ENCODE measurements at places on chromosomes 4 and X. TPM values are rescaled to one million over a fixed set of nuclear protein-coding genes. Genes with fewer than 3 reads are reported as not detected.

FAM53A gene
- total RNA-seq: 0.39 TPM

LGI2 gene
- total RNA-seq: not detected

FRMD7 gene
- total RNA-seq: not detected

SLC6A8 gene
- total RNA-seq: 2.7 TPM

FHDC1 gene
- 0.03 TPM for total RNA-seq

GRCh38 chrX:68186552-68187262 lies 246.6 kb downstream of the OPHN1 start:
- DNase-seq: peak; percentile 24

DNA sequence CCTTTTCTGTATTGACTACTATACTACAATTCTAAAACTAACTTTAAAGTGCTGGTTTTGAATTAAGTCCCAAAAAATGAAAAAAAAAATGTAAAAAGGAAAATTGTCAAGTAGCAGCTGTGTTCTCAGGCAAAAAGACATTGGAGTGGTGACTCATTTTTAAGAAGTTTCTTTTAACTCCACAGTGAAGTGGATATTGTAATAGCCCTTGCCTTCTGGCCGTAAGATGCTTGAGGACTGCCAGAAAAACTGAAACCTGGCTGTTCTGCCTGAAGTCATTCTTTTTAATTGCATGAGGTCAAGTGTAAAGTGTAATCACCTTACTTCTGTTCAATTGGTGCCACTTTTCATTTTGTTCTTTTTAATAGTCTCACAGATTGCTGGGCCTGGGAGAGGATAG lies 28.9 kb downstream of the SPANXD start:
- no peak for DNase-seq

DNA sequence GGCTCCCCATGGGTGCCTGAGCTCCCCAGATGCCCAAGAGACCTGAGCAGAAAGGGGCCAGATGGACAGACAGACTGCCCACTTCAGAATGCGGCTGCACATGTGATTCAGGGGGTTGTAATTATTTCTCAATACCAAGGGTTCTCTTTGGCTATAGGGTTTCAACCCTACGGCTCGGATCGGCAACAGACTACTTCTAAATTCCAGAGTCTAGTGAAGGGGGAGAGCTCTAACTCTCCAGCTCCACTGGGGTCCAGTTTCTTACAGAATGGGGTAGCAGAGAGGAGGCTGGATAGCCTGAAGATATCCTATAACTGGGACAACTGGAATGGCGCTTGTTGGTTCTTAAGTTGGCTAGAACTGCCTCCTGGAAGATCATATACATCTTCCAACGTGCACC lies 136.3 kb downstream of the MGST2 start:
- no peak for DNase-seq
